ENCODE measurements at places on chromosomes 2 and 18. TPM values are rescaled to one million over a fixed set of nuclear protein-coding genes. Genes with fewer than 3 reads are reported as not detected.

Gene CD8A
- total RNA-seq: 675 TPM

GRCh38 chr2:101782427-101782792 lies 84.9 kb downstream of the MAP4K4 start:
- no peak overlapping the region for H3K4me3 ChIP-seq
- H3K27me3 ChIP-seq: no peaks in the 10 kb centered on the region
- H3K4me1 ChIP-seq: peaks cover 32% of the 10 kb centered on the region

DNA sequence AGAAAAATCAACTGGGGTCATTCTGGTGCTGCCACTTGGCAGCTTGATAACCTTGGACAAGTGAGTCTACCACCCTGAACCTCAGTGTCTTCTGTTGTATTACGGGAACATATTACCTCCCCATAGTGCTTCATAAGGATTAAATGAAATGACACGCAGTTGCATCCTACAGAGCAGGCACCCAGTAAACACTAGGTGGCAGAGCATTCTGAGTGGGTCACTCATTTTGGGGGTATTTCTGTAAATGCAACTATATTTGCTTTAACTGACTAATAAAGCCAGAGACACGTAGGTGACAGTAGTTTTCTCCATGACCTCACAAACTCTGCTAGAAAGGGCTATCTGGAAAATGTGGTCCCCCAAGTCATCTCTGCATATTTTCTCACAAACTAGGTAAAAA lies 4.7 kb downstream of the CD226 start:
- peak overlapping the region; percentile 54 for H3K27ac ChIP-seq
- peak overlapping the region; percentile 65 for H3K4me3 ChIP-seq
- no peak for DNase-seq
- H3K36me3 ChIP-seq: peaks cover 89% of the 10 kb centered on the region
- peaks cover 73% of the 10 kb centered on the region for H3K4me1 ChIP-seq

DNA sequence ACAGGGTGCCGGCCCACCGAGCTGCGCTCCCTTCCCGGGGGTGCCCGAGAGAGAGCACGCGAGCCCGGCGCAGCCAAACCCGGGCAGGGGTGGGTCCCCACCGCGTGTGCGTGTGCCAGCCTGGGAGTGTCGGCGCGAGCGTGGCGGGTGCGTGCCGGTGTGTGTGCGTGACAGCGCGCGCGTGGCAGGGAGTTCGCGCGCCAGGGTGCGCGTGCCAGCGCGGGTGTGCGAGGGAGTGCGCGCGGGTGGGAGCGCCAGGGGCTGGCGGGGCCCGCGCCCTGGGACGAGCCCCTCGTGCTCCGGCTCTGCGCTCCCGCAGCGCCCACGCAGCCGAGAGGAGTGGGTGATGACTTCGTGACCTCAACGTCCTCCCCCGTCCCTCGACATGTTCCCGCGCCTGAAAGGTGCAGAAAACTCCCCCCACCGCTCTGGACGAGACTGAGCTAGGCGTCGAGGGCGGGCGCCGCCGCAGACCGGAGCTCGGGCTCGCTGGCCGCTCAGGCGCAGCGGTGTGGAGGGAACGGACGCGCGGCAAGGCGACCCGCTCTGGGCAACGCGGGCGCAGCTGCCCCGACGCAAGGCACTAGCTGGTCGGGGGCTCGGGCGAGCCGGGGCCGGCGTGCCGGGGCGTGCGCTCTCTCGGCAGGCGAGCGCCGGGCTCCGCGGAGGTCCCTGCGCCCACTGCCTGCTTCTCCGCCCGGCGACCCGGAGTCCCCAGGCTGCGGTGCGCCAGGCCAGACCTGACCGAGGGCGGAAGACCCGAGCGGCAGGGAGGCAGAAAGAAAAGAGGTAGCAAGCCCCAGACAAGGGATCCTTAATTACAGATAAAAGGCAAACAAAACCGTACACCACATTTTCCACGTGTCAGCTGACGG lies 582.8 kb downstream of the ZEB2 start:
- H3K27me3 ChIP-seq: peaks cover 55% of the 10 kb centered on the region
- H3K4me1 ChIP-seq: peaks cover 9% of the 10 kb centered on the region
- no peak overlapping the region for H3K27ac ChIP-seq
- no peaks in the 10 kb centered on the region for H3K36me3 ChIP-seq
- peak overlapping the region; percentile 58 for H3K4me3 ChIP-seq

- no peaks in the 10 kb centered on the region for H3K27me3 ChIP-seq
- no peak overlapping the region for H3K27ac ChIP-seq
- H3K4me3 ChIP-seq: no peak overlapping the region
- H3K4me1 ChIP-seq: peaks cover 10% of the 10 kb centered on the region
- no peaks in the 10 kb centered on the region for H3K36me3 ChIP-seq
- DNase-seq: no peak
Measured at GRCh38 chr18:63981719-63982118, 11.8 kb downstream of the SERPINB8 start.

- no peak overlapping the region for H3K4me3 ChIP-seq
- H3K27me3 ChIP-seq: peaks cover 12% of the 10 kb centered on the region
- H3K27ac ChIP-seq: no peak overlapping the region
- no peak for DNase-seq
- no peaks in the 10 kb centered on the region for H3K36me3 ChIP-seq
Measured at GRCh38 chr2:23293063-23293462, 91.9 kb upstream of the KLHL29 start.
